ENCODE measurements at places on chromosomes 6 and 20.

GRCh38 chr6:82488403-82488802 is 124.8 kb downstream of the TPBG start:
- no peak for DNase-seq

DNA sequence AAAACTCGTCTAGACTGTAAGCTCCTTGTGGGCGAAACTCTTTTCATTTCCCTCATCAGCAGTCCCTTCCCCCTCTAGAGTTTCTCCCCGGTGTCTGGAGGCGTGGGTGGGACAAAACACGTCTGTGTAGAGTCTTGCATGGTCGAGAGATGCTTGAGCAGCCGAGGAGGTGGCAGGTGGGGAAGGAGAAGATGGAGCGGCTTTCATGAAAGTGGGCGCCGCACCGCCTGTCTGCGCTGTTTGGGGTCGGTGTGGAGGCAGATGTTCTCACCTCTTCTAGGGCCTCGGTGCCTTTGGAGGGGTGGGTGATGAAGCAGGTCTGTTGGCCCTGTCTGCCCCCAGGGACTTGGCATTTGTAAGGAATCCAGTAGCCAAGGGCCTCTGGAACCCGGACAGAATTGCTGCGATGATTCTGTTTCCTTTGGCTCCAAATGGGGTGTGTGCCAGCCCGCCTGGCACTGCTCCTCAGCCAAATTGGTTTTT is 1.2 kb downstream of the BRPF3 start:
- peak; percentile 81 for DNase-seq

DNA sequence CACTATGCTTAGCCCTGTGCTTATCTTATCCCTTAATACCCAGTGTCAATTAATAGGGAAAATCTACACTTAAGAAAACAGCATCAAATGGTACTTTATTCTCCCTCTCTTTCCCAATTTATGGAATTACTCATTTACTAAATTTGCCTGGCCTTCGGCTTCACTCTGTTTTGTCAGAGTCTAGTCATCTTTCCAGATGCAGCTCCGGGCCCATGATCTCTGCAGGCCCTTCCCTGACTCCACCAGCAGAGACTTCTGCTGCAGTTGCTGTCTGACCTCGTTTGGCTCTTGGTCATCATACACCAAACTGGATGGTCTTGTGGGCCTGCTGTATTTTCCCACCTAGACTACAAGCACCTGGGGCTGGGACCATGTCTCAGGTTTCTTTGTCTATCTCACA is 27.4 kb downstream of the MRS2 start:
- no peak for DNase-seq

DNA sequence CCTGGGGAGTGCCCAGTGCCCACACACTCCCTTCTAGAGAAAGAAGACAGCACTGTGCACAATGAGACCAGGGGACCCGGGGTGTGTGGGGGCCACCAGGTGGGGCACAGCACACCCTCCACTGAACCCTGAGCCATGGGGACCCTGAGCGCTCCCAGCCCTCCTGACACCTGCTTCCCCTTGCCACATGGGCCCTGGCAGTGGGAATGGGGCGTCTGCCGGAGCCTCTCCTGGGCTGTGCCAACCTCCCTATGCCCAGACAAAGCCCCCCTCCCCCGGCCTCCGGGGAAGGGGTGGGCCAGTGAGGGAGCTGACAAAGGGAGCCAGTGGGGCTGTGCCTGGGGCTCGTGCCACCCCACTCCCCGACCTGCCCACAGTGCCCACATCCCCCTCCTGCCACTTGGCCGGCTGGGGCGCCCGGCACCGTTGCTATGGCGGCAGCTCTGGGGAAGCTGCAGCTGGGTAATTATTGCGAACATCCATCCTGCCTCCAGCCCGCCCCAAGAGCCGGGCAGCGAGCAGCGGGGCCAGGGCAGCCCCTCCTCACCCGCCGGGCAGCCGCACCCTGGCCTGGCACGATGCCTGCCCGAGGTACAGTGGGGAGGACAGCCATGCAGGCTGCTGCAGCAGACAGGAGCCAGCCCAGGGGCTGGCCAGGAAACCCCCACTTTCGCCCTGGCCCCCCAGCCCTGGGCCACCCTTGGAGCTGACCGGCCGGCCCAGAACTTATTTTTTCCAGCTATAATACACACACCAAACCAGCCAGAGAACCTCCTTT is 41.9 kb upstream of the NOL4L start:
- DNase-seq, result peak; percentile 92

GRCh38 chr6:148345176-148345575 is 2.5 kb downstream of the SASH1 start:
- DNase-seq, result no peak

DNA sequence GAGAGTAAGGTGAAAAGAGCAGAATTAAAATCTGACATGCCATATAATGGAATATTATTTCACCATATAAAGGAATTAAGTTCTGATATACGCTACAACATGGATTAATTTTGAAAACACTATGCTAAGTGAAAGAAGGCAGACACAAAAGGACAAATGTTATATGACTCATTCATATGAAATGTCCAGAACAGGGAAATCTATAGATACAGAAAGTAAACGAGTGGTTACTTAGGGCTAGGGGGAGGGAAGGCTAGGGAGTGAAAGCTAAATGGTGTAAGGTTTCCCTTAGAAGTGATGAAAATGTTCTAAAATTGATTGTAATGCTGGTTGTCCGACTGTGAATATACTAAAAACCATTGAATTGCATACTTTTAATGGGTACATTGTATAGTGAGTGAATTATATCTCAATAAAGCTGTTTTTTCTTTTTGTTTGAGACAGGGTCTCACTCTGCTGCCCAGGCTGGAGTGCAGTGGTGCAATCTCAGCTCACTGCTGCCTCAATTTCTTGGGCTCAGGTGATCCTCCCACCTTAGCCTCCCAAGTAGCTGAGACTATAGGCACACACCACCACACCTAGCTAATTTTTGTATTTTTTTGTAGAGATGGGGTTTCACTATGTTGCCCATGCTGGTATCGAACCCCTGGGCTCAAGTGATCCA is 8.2 kb downstream of the PRPH2 start:
- no peak for DNase-seq

DNA sequence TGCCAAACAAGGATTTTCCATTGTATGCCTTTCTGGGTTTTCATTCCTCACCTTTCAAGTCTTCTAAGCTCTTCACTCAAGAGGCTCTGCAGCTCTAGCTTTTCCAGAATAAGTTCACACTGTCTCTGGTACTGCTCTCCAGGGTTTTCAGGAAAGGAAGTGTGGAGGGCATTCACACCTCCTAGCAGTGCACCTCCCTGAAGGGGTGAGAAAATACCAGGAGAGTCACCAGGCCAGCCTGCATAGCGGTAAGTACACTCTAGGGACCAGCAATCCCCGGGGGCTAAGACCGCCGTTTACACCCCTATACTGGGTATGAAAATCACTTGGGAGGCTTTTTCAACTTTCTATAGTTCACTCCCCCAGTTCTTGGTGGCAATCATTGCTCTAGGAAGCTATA is 67.9 kb upstream of the ASF1A start:
- DNase-seq, result no peak
